ENCODE measurements at places on chromosomes 11 and 22. TPM values are rescaled to one million over a fixed set of nuclear protein-coding genes. Genes with fewer than 3 reads are reported as not detected.

Gene C11orf91
- polyA plus RNA-seq, result not detected

Gene CARD16
- not detected for polyA plus RNA-seq

Gene SCGB1D2
- not detected for polyA plus RNA-seq

Gene MOV10L1
- not detected for polyA plus RNA-seq

Gene ART5
- not detected for polyA plus RNA-seq

Gene CEND1
- 11.8 TPM for polyA plus RNA-seq

Gene CDHR5
- polyA plus RNA-seq, result not detected

Gene NLRP14
- polyA plus RNA-seq, result 0.48 TPM

Gene CASP1
- polyA plus RNA-seq, result not detected

Gene OR52N1
- not detected for polyA plus RNA-seq

Gene HEPHL1
- polyA plus RNA-seq, result not detected

Gene TNNT3
- polyA plus RNA-seq, result not detected

Gene CNTF
- polyA plus RNA-seq, result 2.3 TPM

Gene CARD18
- not detected for polyA plus RNA-seq

Gene TMEM258
- 141 TPM for polyA plus RNA-seq

Gene KRTAP5-11
- not detected for polyA plus RNA-seq

Gene IRAG1
- polyA plus RNA-seq, result 0.14 TPM

Gene PDE2A
- 18.6 TPM for polyA plus RNA-seq

Gene OR5P2
- polyA plus RNA-seq, result not detected

Gene OR8A1
- polyA plus RNA-seq, result not detected

Gene DDX25
- polyA plus RNA-seq, result 67.1 TPM

Gene ENTHD1
- not detected for polyA plus RNA-seq

Gene C11orf24
- polyA plus RNA-seq, result 11.8 TPM

Gene SLC5A4
- not detected for polyA plus RNA-seq

Gene IGF2
- not detected for polyA plus RNA-seq

Gene C11orf97
- not detected for polyA plus RNA-seq

Gene SEPTIN3
- polyA plus RNA-seq, result 167 TPM

Gene XPNPEP3
- polyA plus RNA-seq, result 5.3 TPM

Gene CBLIF
- not detected for polyA plus RNA-seq

Gene RRP8
- polyA plus RNA-seq, result 26.4 TPM

Gene LRRC4C
- 24.3 TPM for polyA plus RNA-seq

Gene SLC43A3
- polyA plus RNA-seq, result 0.33 TPM

Gene KCNJ1
- polyA plus RNA-seq, result 0.40 TPM

Gene RPL3
- 1,527 TPM for polyA plus RNA-seq

Measured in neural cell (in vitro differentiated cells).